ENCODE measurements at places on chromosomes 12 and 14.

GRCh38 chr12:47202176-47202575 lies 122.4 kb upstream of the AMIGO2 start:
- no peak for DNase-seq

GRCh38 chr14:24481622-24482324 lies 26.3 kb downstream of the CMA1 start:
- no peak for DNase-seq

GRCh38 chr12:89980236-89980635 lies 271.6 kb upstream of the ATP2B1 start:
- DNase-seq = no peak

DNA sequence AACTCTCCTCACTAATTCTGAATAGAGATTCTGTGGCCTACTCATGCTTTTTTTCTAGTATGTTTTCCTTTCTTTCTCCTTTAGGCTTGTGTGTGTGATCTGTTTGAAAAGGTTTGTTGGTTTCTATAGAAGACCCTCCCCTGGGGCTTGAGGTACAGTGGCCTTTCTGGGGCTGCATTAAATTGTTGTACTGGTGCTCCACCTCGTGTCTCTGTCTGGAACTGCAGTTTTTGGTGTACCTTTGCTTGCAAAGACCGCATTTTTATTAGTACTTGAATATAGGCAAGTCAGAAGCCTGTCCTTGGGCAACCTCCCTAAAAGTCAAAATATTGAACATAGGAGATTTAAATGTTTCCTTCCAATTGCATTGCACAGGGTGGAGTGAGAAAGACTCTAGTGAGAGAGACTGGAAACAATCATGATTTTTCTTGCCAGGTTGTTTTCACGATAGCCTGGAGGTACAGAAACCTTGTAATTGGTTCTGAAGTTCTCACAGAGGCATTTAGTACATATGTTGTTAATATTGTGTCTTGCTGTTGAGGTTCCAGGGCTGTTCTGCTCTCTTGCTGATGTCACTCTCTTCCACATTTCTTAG lies 39.0 kb downstream of the SLCO1B1 start:
- no peak for DNase-seq

DNA sequence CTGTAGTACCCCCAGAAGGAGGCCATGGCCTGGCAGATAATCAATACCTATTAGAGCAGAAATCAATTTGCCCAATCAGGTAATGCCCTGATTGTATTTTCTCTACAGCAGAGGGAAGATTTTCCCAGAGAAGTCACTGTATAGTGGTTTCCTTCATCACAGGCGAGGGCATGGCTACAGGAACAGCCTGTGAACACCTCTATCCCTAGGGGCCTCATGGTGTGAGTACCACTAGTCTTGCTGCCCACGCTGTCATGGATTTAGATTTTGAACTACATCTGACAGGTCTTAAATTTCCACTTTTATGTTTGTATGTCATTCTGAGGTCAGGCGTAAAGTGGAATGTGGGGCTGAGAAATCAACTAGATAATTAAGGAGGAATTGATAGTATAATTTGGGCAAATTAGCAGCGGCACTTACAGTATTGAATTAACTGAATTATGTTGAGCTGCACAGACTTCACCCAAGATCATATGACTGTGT lies 42.4 kb upstream of the STXBP6 start:
- DNase-seq = no peak

All from activated CD4-positive, CD25-positive, alpha-beta regulatory T cell (primary cell).